Panc1 (cell line): ENCODE measurements at places on chromosomes 6 and 20.

GRCh38 chr6:4935486-4935885, 68.4 kb downstream of the RPP40 start:
- DNase-seq, result no peak

GRCh38 chr20:35721219-35721618, 20.8 kb downstream of the RBM39 start:
- DNase-seq, result no peak

- DNase-seq, result no peak
Measured at GRCh38 chr6:132995432-132995831, 181.1 kb downstream of the RPS12 start.

DNA sequence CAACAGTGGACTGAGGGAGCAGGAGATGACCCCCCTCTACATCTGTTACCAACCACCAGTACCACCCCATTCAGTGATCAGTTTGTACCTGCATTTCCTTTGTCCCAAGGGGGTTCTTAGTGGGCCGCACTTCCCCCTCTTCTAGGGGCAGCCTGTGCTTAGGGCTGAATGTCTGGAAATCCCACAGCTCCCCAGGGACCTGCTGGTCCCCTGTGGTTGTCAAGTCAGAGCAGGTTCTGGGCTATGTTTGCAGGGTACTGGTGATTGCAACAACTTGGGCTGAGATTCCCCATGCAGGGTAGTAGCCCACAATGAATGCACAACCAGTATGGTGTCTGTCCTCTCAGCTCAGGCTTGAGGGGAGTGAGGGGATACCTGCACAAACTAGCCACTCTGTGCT, 39.7 kb upstream of the COL10A1 start:
- DNase-seq, result no peak

DNA sequence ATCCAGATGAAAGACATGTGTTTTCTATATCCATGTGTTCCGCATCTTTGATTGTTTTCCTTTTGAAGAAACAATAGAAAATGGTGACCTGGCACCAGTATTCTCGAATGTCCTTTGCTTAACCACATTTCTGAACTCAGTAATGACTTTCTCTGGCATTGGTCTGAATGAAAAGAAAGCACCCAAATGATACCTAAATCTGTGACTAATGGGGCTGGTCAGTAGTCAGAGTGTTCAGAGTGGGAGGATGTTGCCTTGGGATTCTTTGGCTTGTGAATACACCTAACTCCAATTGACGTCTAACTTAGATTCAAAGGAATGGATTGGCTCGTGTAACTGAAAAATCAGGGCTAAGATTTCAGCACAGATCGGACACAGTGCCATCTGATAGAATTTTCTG, 27.1 kb downstream of the PARD6B start:
- no peak for DNase-seq

- no peak for DNase-seq
Measured at GRCh38 chr6:56534680-56535419, 107.8 kb downstream of the DST start.

GRCh38 chr6:147675281-147675680, 166.8 kb downstream of the SAMD5 start:
- no peak for DNase-seq

- no peak for DNase-seq
Measured at GRCh38 chr20:25984933-25985332, 288.3 kb upstream of the ZNF337 start.
